ENCODE measurements at places on chromosomes 4 and X. TPM values are rescaled to one million over a fixed set of nuclear protein-coding genes. Genes with fewer than 3 reads are reported as not detected.

DNA sequence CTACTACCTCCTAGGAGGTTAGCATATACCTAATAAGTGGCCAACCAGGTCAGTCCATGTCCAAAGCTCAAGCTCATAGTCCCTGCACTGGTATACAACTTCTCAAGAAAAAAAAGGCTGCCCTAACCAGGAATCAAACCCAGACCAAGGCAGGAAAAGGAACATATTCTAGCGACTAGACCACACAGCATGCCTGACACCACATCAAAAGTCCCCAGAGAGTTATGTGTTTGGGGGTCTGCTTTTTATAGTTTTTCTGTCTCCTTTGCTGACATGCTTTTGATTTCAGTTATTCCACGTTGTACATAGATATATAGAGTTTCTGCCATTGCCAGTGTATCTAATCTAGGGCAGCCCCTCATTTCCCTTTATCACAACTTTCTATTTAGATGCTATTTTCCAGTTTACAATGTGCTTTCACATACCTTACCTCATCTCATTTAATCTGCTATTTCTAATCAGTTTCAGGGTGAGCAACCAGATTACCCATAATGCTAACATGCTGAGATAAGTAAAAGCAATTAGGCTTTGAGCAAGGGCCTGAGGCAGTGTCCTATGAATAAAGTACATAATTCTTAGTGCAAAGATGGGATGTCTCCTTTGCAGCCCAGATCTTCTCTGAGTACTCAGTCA, 17.8 kb downstream of the ARHGEF6 start:
- DNase-seq = no peak

DNA sequence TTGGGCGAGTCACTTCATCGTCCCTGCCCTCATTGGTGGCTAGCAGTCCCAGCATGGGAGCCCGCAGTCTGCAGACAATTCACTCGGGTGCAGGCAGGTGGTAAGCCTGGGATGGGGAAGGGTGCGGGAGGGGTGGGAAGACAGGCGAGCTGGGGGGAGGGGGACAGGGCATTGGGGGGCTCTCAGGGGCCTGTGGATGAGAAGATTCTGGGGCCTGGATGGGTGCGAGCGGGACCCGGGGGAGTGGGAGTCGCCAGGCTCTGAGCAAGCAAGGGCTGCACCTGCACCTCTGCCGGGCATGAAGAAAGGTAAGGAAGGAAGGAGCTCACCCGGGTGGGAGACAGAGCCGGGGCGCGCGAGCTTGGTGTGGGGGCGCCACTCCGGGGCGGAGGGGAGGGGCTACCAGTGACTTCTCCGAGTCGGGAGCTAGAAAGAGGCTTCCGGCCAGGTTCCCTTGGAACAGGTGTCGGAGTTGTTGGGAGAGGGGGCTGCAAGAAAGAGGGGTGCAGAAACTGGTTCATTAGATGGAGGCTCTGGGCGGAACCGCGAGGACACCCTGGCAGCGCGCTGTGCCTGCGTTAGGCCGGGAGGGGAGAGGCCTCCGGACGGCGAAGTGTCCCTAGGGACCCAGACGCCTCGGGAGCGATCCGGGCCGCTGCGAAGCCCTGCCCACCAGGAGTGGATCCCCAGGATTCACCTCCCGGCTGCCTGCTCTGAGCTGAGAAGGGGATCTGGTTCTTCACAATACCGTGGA, 103.4 kb upstream of the PDLIM3 start:
- DNase-seq = peak; percentile 53

The TMEM150C gene
- polyA plus RNA-seq = 22.9 TPM

- no peak for DNase-seq
Measured at GRCh38 chr4:186074189-186074588, 5.2 kb downstream of the TLR3 start.

DNA sequence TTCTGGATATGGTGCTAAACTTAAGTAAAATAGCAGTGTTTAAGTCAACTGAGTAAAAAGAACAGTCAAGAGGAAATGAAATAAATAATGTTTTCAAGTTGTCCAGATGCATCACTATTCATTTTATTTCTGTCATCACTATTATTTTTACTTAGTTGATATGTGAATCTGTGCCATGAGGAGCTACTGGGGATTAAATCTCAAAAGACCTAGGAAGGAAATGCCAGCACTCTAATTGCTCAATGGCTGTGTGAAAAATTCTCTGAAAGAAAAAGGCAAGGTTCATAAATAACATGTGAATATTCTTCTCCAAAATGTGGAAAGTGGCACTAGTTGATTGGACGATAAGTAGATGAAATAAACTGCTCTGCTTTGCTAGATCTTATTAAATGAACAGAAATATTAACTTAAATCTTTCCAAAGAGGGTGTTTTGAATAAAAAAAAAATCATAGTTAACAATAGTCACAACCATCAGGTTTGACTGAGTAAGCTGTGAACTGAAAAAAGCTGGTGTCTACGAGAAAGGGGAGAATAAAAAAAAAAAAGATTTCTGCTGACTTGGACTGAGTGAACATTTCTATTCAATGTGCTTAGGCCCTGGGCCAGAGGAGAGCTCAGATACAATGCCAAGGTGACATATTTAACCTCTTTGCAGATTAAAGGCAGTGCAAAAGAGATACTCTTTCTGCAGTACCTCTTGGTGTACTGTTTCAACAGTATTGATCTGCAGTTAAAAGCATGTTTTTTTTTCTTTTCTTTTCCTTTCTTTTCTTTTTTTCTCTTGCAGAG, 1.6 kb downstream of the SPARCL1 start:
- DNase-seq = no peak

The BEND2 gene
- not detected for polyA plus RNA-seq

DNA sequence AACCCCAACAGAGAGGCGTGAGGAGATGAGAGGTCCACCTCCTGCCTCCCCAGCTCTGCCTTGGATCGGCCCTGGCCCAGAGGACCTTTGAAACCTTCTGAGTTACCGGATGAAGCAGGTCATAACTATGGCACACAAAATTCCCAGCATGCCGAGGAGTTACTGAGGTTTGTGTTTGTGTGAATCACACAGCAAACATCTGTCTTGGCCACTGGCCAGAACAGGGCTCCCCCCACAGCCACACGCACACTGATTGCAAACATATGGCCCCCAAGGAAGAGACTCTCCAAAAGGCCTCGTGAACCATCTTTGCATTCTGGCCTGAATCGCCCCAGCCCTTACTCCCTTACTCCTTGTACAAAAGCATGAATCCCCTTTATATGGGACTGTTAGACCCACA, 18.9 kb downstream of the RPS4X start:
- DNase-seq = no peak

The LRCH2 gene
- polyA plus RNA-seq = 0.86 TPM

GRCh38 chr4:168514249-168514852, 17.5 kb downstream of the PALLD start:
- DNase-seq = no peak

- DNase-seq = peak; percentile 60
Measured at GRCh38 chr4:3770323-3771163, 4.4 kb downstream of the ADRA2C start.

The ACSL4 gene
- 34.0 TPM for polyA plus RNA-seq

DNA sequence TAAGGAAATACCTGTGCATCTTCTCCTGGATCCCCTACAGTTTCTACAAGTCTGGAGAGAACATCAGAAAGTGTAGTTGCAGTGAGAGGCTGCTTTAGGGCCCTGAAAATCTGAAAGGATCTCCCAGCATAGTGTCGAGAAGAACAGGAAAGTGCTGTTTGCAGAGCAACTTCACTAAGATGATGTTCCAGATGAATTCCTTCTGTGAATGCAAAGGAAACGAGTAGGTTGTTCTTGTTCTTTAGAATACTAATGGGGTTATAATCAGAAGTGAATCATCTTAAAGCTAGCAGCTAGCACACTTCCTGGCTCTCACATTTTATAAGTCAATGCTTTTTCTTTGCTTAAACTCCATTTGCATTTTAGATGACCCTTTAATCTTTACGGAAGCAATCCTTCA, 53.7 kb downstream of the ZAR1 start:
- no peak for DNase-seq

The BEX1 gene
- polyA plus RNA-seq = 32.8 TPM

- no peak for DNase-seq
Measured at GRCh38 chr4:80271801-80272200, 5.3 kb downstream of the FGF5 start.

The MAB21L2 gene
- polyA plus RNA-seq = not detected

GRCh38 chr4:165325732-165326512, 1.5 kb upstream of the MSMO1 start:
- DNase-seq = peak; percentile 3

The SEC24B gene
- 8.1 TPM for polyA plus RNA-seq

- no peak for DNase-seq
Measured at GRCh38 chr4:156113138-156113765, 159.6 kb upstream of the CTSO start.

- DNase-seq = no peak
Measured at GRCh38 chr4:85527815-85528214, 52.9 kb downstream of the ARHGAP24 start.

- no peak for DNase-seq
Measured at GRCh38 chr4:175451238-175451965, 360.7 kb downstream of the GPM6A start.

DNA sequence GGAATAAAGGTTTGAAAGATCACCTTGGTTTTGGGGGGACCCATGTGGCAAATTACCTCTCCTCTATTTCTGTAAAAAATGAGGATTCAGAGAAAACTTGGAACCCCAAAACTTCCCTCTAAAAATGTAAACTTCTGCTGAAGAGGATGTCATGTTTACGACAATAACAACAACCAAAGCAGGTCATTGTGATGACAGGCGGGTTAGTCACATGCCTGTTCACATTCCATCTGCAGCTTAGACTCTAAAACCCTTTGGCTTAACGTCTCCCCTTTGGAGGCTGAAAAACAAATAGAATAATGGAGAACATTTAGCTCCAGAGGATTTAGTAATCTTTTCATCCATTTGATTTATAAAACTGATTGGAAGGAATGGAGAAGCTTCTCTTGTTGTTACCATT, 75.0 kb upstream of the FAM9C start:
- DNase-seq = no peak

DNA sequence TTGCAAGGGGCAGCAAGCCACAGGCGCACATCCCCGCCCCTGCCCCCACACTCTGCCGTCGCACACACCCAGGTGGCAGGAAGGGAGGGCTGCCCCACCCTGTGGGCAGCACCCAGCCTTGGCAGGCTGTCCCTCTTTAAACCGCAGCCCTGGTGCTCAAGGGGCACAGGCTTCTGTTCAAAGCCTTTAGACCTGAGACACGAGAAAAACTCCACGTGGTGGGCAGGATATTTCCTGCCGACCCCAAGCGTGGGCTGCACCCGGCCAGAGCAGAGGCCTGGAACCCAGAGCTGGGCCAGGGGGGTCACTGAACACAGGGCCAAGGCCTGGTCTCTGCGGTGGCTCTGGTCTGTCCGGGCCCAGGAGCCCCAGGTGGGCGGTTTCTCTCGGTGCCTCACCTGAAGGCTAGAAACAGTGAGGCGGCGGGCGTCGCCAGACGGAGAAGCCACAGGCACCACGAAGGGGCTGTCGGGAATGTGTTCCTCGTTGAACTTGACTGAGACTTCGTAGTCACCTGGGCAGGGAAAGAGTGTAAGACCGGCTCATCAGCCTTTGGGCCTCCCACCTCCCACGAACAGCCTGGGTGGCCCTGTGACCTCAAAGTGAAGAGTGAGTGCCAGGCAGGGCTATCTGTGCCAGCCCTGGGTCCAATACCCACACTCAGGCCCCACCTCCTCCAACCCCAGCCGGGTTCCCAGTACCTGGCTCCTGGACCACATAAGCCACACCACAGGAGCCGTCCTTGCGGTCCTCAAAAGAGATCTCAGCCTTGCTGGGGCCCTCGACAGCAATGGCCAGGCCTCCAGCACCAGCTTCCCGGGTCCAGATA, 23.0 kb downstream of the FLNA start:
- DNase-seq = no peak

DNA sequence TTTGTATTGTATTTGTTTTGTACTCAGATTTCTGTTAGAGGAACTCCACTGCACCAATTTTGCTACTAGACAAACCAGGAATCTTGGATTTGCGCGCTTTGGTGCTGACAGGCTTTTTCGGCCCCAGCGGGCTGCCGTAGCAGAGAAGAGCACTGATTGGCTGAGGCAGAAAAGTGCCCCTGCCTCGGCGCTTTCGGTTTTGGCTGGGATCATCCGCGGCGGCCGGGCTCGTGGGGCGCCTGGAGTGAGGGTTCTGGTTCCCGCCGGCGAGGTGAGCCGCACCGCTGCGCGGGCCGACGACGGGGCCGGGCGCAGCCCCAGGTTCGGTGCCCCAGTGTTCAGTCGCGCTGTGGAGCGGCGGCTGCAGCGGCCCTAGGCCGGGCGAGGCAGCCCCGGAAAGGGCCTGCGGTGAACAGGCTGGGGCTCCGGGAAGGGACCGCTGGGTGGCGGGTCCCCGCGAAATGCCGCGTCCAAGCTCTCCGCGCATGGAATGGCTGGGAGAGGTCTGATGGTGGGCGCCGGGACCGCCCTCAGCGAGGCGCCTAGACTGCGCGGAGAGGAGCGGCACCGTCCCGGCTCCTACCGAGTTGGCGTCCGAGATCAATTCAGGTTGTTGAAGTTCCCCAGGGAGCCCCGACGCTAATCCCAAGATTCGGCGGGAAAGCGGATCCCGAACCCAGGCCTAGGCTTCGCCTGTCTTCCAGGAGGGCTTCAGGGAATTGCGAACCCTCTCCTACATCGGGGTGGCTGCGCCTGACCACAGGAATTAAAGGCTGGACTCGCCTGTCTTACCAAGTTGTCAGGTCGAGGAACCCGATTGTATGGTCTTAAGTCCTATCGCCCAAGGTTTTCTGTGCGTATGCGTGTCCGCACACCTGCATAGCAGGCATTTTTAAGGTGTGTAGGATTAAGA, at the start of gene LSM6:
Gene LSM6 (plus strand): TSS at position 178 of the 913 bp plus-strand sequence. CDS start 7,204 bp downstream, outside the sequence.
- DNase-seq = peak; percentile 94

The PAGE1 gene
- not detected for polyA plus RNA-seq

The TCEANC gene
- 2.6 TPM for polyA plus RNA-seq

DNA sequence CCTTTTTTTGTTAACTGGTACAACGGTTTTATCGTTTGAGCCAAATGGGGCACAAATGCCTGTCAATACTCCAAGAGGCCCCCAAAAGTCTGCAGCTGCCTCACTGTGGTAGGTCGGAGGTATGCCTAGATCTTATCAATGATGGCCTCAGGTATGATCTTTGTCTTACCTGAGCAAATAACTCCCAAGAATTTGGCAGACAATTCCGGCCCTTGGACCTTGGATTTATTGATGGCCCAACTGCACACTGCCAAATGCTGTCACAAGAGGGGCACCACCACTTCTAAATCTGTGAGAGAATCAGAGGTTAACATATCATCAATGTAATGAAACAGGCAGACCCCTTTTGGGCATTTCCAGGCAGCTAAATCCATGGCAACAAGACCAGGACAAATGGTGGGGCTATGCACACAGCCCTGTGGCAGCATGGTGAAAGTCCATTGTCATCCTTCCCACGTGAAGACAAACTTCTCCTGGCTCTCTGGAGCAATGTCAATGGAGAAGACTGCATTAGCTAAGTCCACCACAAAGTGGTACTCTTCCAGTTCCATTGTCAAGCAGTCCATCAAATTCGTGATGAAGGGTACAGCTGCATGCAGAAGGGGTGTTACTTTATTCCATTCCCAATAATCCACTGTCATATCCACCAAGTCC, 28.6 kb downstream of the CXCL13 start:
- DNase-seq = no peak

GRCh38 chrX:16394290-16394689, 227.0 kb downstream of the MAGEB17 start:
- no peak for DNase-seq

GRCh38 chr4:21184788-21185187, 484.5 kb downstream of the PACRGL start:
- no peak for DNase-seq

The PPARGC1A gene
- 22.8 TPM for polyA plus RNA-seq

The FAAH2 gene
- 17.1 TPM for polyA plus RNA-seq

The ASB9 gene
- 15.7 TPM for polyA plus RNA-seq

The SSX2B gene
- not detected for polyA plus RNA-seq

GRCh38 chr4:89070041-89070440, 13.1 kb upstream of the FAM13A start:
- DNase-seq = no peak
